ENCODE measurements at places on chromosomes 1 and 21.

DNA sequence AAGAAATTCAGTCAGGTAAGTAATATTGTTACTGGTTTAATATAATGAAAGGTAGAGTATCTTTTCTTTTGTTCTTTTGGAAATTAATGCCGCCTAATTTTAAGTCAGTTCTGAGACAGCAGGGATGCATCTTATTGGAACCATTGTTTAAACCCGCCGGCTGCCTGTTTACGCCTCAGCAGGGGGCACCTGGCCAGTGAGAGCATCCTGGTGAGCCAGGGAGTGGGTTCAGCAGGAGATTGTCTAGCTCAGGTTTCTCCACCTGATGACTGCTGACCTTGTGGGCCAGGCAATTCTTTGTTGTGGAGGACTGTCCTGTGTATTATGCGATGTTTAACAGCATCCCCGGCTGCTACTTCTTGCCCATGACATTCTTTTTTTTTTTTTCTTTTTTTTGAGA is 30.2 kb downstream of the CHAF1B start:
- no peak for DNase-seq

DNA sequence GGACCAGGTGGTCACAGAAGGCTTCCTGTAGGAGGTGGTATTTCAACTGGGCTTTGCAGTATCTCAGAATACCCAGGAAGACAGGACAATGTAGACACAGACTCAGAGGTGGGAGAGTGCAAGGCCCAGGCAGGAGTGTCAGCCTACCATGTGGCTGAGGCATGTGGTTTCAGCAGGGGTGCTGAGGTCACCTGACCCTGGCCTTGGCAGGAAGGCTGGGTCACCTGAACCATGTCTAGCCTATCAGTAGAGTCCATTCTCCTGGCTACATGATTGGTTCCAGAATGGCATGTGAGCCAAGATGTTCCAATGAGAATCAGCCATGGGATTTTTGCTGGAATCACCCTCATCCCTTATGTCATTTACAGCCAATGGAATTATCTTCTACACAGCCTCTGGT is 169.4 kb downstream of the ACTL8 start:
- DNase-seq, result no peak

- no peak for DNase-seq
Observed at GRCh38 chr1:8629241-8630091, 188.0 kb downstream of the RERE start.

DNA sequence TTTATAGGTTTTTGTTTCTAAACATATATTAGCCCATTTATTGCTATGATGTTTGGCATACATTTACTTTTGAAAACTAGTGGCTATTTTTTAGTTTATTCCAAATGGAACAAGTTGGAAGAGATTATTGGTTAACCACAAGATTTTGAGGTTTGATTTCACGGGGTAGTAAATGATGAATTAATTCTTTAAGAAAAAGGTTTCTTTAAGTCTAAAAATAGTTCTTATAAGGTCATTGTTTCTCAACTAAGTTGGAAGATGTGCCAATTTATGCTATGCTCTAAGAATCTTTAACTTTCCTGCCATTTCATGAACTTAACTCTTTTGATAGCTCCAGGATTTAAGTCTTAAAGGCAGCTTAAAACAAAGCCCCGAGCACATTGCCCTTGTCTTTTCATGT is 183.8 kb downstream of the LMO4 start:
- DNase-seq, result no peak

GRCh38 chr1:6601923-6602668 is 573 bp downstream of the KLHL21 start:
- no peak for DNase-seq

DNA sequence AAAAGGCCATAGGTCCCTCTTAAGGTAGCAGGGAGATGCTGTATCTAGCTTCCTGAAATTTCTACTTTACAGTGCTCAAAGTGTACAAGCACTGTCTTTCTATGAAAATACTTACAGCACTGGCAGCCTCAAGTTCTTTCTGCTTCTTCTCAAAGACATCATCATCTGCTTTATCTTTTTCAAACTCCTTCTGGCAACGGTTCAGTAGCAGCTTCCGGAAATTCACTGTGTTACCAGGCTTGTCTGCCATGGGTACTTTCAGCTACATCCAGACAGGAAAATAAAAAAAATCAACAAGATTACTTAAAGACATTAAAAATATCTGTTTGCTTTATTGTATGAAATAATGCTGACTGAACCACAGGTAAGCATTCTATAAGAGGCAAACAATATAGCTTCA is 77.9 kb upstream of the HP1BP3 start:
- no peak for DNase-seq

GRCh38 chr1:111323231-111323630 is 32.6 kb downstream of the CHIA start:
- DNase-seq, result no peak

DNA sequence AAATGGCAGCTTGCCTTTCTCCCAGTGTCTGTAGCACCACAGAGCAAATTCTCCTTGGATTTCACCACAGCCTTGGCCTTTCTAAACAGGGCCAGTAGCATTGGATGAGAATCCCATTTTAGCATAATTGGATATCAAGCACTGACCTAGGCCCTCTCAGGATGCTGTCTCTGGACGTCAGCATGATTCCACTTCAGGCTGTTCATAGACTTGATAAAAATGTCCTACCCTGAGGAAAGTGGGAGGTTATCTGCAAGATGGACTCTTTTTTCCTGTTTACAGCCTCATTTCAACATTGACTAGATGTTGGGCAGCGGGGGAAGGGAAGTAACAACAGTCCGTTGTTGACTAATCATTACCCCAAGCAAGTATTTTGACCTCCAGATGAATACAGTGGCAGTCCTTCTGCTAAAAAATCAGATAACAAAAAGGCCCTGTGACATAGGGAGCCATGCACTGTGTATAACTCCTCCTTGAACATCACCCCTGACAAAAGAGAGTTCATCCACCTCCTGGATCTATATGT is 5.2 kb downstream of the NPL start:
- no peak for DNase-seq

GRCh38 chr1:2358072-2358471 is 33.3 kb downstream of the MORN1 start:
- no peak for DNase-seq

- no peak for DNase-seq
Observed at GRCh38 chr1:209516771-209517680, 66.5 kb upstream of the CAMK1G start.

DNA sequence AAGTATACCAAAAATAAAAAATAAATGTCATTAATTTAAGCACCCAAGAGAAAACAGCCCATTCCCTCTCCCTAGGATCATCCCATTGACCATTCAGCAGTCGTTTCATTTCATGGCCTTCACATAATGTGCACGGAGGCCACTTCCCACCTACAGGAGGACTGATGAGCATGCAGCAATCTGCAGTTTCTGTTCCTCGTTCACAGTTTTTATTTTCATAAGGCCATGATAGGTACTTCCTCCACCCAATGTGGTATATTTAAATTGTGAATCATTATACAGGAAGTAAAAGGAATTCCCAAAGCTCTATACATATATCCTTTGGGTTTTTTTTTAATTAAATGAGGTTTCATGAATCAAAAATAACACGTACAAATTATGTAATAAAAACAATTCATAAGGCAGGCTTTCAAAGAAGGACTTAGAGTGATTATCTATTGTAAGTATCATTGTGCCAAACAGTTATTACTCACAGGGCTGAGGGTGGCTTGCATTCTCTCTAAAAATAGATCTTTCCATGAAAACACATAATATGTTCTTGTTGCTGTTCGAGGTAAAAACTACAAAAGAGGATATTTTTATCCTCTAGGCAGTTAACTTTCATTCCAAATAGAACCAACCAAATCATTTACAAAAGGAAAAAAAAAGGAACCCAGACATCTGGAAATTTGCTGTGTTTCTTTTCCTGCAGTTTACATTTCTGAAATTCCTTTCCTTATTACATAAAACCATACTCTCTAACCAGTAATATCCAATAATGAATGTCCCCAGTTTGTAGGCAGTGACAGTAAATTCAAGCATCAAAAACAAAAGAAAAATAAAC is 27.5 kb upstream of the SLC44A3 start:
- DNase-seq, result no peak

DNA sequence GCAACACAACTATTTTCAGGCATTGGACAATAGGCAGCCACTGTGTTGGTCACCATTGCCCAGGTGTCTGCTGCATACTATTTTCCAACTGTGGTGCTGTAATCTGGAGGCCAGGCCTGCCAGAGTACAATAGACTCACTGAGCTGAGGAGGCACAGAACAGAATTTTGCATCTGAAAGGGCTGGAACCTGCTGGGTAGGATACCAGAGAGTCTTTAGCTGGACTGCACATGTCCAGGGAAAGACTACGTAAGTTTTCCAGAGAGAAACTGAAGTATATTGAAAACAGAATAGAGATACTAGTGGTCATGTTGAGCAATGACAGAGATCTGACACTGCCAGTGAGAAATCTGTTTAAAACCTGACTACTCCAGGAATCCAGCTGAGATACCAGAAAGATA is 200.8 kb downstream of the RASAL2 start:
- DNase-seq, result no peak

- no peak for DNase-seq
Observed at GRCh38 chr1:171850651-171851350, 9.5 kb downstream of the DNM3 start.

DNA sequence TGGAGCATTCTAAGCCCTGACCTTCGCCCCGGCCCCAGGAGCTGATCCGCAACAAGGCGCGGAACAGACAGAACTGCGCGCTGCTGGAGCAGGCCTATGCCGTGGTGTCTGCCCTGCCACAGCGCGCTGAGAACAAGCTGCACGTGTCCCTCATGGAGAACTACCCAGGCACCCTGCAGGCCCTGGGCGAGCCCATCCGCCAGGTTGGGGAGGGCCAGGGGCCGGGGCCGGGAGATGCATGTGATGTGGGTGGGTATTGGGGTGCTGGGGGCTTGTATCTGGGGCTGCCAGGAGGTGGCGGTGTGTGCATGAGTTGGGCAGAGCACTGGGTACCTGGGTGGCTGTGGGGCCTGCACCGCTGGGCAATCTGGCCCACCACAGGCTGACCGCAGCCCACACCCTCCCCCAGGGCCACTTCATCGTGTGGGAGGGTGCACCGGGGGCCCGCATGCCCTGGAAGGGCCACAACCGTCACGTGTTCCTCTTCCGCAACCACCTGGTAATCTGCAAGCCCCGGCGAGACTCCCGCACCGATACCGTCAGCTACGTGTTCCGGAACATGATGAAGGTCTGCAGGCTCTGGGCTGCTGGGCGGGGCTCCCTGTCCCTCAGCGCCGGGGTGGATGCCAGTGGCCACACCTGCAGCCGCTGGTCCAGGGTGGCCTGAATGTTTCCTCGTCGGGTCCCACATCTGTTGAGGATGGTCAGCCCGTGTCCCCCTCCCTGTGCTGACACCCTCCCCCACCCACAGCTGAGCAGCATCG is 65.8 kb downstream of the TRIM11 start:
- no peak for DNase-seq

- DNase-seq, result no peak
Observed at GRCh38 chr1:229751610-229752009, 125.6 kb downstream of the URB2 start.

DNA sequence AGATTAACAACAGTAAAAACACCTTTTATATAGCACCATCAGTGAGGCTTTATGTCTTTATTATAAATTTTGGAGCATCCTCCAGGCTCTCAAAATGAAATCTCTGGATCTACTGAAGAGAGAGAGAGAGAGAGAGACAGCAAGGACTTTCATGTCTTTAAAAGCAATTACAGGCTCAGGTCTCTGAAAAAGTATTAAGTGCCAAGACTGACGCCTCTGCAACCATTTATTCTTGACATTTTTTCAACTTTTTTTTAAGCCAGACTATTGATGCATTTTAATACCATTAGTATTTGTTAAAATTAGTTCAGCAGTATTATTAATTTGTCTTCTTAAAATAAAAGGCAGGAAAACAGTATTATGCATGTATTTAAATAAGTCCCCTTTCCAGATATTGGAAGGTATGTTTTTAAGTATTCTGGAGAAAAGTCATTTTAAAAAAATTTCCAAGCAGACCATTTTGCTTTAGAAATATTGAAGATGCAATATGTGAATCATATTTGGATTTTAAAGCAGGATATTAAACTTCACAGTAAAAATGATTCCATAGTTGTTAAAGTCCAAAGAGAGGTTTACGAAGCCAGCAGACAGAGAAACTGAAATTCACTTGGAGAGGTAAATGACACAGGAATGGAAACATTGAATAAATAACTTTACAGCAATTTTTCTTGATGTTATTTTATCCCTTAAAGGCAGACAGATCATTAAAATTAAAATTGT is 35.4 kb upstream of the APOBEC4 start:
- DNase-seq, result no peak

GRCh38 chr1:207228987-207229386 is 92.5 kb upstream of the CD55 start:
- no peak for DNase-seq

DNA sequence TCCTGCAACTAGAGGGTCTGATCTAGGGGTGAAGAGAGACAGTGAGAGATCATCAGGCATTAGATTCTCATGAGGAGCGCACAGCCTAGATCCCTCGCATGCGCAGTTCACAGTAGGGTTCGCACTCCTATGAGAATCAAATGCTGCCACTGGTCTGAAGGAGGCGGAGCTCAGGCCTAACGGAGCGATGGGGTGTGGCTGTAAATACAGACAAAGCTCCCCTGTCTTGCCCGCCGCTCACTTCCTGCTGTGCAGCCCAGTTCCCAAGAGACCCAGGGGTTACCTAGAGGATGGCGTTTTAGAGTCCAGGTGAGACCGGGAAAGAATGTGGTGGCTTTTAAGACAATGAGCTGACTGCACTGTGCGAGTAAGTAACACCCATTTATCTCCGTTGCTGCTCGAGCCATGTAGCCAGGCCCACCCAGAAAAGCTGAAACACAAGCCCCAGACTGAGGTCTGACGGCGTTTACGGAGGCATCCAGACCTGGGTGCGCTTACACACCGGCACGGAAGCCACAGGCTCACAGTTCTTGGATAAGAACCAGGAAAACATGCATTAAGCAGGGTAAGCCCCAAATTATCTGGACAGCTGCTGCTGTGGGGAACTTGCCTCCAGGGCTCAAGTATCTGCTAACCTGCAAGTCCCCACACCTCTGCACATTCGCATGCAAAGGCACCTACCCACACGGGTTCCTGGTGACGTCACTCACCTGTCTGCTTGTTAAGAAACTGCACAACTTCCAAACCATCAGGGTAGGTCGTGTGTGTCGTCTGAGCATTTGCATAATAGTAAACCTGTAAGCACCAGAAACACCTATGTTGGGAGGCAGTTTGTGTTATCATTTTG is 12.5 kb downstream of the TCP10L start:
- DNase-seq, result no peak
